ENCODE measurements at places on chromosomes 2 and 18.

- no peak for DNase-seq
These were observed 578 bp downstream of the IWS1 start for GRCh38 chr2:127525691-127526131.

DNA sequence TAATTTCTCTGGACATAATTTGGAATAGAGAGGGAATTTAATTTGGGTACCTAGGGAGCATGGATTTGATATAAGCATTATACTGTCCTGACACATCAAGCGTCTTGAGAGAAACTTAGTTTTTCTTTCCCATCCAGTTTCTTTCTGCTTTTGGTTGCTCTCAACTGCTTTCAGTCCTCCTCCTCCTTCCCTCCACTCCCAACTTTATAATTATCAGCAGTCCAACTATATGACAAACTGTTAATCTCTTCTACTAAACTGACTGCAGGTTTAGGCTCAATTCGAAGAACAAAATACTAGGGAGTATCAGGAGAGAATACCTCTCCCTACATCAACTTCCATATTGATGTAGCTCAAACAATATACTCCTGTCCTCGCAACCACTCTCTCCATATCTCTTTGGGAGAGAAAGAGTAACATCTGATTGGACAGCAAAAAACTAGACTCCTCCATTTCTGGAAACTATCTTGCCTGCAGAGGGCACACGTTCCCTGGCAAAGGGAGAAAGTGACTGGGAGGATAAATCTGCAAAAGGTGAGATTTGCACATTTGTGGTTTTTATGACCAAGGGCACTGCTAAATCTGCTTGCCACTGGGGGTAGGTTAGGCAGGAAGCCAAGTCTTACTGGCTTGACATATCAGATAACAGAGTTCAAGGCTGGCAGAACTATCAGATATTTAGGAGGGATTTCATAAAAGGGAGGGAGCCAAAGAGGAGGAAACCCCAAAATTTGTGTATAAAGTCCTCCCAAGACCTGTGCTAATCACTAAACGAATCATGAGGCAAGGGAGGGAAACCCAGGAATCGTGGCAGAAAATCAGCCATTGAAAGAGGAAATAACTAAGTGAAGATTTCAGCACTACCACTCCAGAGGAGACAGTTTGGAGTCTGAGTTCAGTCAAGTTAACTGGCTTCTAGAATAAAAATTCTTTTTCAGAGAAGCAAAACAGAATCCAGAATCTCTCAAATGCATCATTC lies 40.0 kb downstream of the ICA1L start:
- no peak for DNase-seq

- no peak for DNase-seq
These were observed 48.8 kb downstream of the PTRHD1 start for GRCh38 chr2:24744356-24744755.

DNA sequence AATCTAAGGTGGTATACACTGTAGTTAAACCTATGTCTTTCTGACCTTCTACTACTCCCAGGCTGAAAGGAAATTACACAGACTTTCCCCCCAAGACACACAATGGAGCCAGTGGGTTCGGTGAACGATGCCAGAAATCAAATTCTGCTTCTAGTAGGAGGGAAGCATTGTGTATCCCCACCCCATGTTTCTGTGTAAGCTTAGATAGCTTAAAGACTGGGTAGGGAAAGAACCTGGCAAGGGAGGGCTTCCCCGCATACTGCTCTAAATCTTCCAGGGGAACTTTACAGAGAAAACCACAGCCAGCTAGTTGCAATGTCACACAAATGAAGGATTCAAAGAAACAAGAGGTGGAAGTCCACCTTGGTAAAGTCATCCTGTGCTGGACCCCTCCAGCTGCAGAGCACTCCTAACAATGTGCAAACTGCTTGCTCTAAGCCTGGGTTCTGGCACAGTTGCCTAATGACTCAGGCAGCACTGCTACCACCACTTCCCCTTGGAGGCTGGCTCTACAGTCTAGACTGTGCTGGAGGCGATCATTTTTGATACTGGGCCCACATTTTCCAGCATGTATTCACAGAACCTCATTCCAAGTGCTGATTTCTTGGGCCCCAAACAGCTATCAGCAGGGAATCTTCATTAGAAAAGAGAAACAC lies 47.5 kb downstream of the TRIB2 start:
- no peak for DNase-seq

GRCh38 chr18:38796762-38797161 lies 1231.2 kb upstream of the CELF4 start:
- no peak for DNase-seq

DNA sequence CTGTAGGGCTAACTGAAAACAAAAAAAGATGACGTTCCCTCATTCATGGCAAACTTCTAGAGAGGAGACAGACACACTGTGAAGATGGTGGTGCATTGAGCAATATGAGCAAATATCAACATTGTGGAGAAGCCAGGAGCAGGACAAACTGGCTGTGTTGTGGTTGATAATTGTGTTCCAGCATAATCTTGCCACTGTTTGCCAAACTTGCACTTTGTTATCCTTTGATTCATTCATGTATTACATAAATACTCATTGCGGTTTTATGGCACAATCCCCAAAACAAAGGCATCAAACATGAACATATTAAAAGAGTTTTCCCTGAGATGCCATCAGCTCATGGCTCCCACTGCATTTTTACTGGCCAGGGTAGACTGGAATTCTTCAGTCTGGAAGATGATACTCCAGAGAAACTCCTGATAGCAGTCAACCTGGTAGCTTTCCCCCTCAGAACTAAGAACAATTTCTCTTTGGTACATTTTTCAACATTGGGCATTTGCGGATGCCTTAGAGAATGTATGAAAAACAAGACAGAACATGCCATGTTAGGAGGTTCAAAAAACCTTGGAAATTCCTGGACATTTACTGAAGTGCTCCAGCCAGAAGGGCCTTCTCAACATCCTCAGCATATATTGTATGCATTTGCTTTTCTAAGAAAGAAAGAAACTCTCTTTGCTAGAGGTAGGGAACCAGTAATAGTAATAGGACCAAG lies 487.4 kb upstream of the CELF4 start:
- no peak for DNase-seq

DNA sequence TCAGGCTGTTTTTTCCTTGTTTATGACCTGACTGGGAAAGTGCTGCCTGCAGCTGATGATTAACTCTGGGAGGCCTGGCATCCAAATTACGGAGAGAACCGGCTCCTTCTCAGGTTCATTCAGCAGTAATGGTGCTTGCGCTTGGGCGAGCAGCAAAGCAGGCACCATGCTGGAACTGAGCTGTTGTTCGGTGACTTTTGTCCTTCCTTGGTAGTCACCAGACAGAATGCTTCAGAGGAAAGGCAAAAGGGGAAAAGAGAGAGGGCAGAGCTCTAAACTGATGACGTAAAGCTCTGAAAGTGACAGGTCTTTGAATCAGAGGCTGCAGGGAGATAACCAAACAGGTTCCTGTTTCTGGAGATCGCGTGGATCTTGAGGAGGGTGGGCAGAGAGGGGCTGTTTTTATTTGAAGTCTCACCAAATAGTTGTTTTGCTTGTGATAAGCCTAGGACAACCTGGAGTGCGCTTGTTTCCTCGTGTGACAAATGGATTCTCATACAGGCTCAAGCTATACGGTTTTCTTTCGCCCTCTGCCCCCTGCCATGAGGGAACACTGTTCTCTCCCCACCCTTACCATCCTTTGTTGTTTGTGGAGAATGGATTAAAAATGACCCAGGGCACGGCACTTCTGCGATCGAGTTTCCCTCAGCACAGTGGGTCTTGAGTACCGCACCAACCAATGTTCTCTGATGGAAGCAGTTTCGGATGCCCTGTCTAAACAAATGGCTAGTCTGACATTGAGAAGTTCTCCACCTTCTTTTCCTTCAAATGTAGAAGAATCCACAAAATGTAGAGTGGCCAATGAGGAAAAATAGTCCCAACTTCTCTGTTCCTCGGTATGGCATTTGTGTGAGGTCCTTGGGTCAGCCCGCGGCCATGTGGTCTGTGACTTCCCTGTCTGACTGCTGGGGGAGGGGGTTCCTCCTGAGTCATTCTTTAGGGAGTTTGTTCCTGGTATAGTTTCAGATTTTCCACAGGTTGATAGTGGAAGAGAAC lies 1.3 kb downstream of the RASGRP3 start:
- no peak for DNase-seq

GRCh38 chr2:230734247-230735175 lies 21.9 kb downstream of the CAB39 start:
- DNase-seq = no peak

GRCh38 chr2:160293391-160294091 lies 93.5 kb upstream of the ITGB6 start:
- DNase-seq = no peak

GRCh38 chr2:188993247-188993646 lies 19.1 kb downstream of the COL3A1 start:
- no peak for DNase-seq

DNA sequence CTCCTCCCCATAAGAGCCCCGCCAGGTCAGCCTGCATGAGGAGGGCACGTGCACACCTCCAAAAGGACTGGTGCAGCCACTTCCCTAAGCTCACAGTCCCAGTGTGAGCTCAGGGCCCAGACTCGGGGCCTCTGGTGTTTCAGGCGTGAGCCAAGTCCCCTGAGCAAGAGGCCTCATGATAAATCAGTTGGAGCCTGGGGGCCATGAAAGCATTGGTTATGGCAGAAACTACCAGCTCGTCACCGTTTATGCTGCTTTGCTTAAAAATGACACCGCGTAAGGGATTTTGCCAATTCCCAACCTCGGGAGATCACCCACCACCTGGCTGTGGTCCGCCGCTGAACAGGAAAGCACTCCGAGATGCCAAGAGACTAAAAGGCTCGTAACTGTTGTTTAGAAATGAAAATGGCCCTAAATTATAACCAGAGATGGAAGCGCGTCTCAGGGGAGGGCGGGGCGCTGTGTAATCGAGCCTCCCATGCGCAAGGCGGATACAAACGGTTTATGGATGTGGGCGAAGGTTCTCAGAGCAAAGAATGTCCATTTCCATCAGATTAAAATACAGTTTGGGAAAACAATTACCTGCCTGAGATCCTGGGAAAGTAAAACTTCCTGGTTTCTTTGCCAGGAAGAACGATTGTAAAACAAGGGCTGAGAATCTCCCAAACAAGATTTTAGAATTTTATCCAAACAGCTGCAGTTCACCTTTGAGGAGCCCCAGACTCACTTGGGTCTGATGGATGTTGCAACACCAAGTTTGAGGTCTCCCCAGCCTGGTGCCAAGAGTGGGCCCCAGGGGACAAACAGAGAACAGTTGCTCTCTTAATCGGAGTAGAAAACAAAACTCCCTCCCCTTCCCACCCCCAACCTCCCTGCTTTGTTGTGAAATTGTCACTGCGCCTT lies 141.4 kb downstream of the BCL2 start:
- DNase-seq = no peak

- DNase-seq = no peak
These were observed 54.3 kb downstream of the HAUS1 start for GRCh38 chr18:46158499-46158898.

- no peak for DNase-seq
These were observed 20.6 kb downstream of the EVA1A start for GRCh38 chr2:75539955-75540716.

DNA sequence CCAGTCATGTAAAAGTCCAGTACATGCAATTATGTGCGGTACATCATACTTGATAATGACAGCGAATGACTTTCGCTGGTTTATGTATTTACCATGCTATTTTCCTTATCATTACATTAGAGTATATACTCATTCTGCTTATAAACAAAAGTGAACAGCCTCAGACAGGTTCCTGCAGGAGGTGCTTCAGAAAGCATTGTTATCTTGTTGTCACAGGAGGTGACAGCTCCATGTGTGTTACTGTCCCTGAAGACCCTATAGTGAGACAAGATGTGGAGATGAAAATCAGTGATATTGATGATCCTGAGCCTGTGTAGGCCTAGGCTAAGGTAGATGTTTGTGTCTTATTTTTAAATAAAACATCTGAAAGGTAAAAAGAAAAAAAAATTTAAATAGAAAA lies 15.3 kb upstream of the MPPE1 start:
- DNase-seq = no peak

DNA sequence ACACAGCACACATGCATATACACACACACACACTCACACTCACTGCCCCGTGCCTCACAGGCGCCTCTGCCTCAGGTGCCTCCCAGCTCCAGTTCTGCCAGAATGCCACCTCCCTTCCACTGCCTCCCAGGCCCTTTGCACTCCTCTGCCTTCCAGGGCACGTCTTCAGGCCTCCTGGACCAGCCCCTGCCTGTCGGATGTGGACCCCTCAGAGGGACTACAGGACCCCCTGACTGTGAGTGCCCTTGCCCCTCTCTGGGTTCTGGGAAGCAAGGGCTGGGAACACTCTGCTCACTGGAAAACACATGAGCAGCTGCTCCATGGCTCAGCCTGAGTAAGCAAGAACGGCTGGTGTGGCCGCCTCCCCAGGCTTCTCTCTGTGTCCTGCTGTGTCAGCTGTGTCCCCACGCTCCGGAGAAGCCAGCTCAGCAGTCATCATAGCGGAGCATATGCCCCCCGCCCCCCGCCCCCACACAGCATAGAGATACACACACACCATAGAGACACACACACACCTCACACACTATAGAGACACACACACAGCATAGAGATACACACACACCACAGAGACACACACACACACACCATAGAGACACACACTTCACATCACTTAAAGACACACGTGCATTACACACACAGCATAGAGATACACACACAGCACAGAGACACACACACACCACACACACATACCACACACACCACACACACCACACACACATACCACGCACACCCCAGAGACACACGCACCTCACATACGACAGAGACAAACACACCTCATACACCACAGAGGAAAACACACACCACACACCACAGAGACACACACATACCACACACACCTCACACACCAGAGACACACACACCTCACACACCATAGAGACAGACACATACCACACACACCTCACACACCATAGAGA lies 271.3 kb downstream of the CYRIA start:
- no peak for DNase-seq

GRCh38 chr2:178211460-178211859 lies 17.1 kb downstream of the OSBPL6 start:
- DNase-seq = no peak

GRCh38 chr2:25894135-25894830 lies 16.0 kb upstream of the ASXL2 start:
- no peak for DNase-seq

Data from GOT3 (cell line).